ENCODE measurements at places on chromosomes 16 and 17.

GRCh38 chr16:84895016-84895415 is 75.2 kb downstream of the CRISPLD2 start:
- no peak for DNase-seq

- DNase-seq, result peak; percentile 15
Measured at GRCh38 chr16:24253192-24253591, 2.9 kb upstream of the CACNG3 start.

GRCh38 chr17:21171309-21171922 is 42.5 kb downstream of the TMEM11 start:
- DNase-seq, result no peak

DNA sequence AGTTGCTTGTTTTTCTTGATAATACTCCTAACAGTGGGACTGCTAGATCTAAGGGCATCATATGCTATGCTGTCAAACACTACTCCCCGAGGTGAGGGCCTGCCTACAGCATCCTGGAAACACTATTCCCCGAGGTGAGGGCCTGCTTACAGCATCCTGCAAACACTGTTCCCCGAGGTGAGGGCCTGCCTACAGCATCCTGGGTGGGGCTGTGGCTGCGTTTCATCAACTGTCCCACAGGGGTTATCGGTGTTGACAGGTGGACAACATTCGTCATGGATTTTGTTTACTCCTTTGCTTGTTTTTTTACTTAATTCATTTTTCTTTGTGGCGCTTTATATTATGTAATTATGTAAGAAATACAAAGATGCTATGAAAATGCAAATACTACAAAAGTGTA is 22.5 kb downstream of the NPRL3 start:
- no peak for DNase-seq

GRCh38 chr17:48002916-48003416 is 32.1 kb downstream of the CDK5RAP3 start:
- DNase-seq, result no peak
